Tongue (tissue), 3 donors: ENCODE measurements at places on chromosomes 12 and 14. TPM values are rescaled to one million over a fixed set of nuclear protein-coding genes. Genes with fewer than 3 reads are reported as not detected.
A peak's percentile ranks its signal among the peaks of the same experiment; 100 is the strongest.

AKT1 gene
- 198 TPM for total RNA-seq

ZNF385A gene
- 30.4 TPM for total RNA-seq

IL23A gene
- total RNA-seq = not detected

SYT1 gene
- 1.6 TPM for total RNA-seq

PTGER2 gene
- total RNA-seq = 0.21 TPM

MAPKAPK5 gene
- total RNA-seq = 38.7 TPM

TAS2R13 gene
- 3.2 TPM for total RNA-seq

RASSF9 gene
- 4.3 TPM for total RNA-seq

RNASE2 gene
- 0.82 TPM for total RNA-seq

DNA sequence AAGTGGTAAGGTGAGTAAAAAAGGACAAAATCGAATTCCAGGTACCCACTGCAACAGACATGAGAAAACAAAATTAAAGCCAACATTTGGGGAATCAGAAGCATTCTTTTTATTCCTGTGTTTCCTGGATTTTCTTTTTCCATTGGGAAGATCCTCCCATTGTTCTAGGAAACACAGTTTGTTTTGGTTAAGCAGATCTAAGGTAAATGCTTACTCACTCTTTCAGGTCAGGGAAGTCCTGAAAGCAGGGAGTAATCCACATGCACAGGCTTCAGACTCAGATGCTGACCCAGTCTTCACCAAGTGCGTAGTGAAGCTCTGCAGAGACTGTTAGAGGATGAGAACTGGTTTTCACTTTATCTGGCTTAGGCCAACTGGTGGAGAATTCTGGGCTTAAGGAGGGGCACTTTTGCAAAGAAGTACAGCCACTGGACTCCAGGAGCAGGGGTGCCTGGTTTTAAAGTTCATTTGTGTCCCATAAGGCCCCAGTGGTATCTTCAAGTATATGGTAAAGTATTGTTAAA is 57.7 kb downstream of the RPAP3 start:
- DNase-seq = no peak

- no peak for DNase-seq
Observed at GRCh38 chr14:98207415-98207814, 1064.6 kb downstream of the BCL11B start.

DNA sequence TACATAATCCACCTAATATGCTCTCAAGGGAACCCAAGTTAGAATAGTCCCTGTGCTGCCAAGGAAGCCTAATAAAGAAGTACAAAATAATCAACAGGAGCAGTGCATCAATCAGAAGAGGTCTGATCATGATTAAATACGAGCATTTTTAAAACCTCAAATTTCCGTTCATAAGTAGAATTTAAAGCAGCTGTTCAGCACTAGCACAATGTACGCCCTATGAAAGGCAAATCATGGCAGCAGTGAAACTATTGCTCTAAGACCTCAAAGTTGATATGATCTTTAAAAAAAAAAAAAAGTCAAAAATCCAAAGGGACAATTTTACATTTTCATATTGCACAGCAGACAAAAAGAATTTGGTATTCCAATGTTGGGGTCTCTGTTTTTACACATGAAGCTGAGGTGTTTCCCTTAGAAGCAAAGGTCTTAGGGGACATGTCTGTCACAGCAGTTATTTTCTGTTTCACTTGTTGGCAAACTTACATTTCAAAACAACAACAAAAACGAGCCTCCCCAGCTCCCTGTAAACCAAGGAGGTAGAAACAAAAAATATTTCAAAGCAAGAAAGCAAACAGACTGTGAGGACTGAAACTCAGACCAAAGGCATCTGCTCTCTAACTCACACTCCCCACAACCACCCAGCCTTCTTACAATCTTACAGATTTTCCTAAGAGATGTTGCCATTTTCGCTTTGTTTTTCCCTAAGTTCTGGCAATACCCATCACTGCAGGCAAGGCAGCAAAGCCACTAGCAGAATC is 28.2 kb downstream of the SOX5 start:
- no peak for DNase-seq

DNA sequence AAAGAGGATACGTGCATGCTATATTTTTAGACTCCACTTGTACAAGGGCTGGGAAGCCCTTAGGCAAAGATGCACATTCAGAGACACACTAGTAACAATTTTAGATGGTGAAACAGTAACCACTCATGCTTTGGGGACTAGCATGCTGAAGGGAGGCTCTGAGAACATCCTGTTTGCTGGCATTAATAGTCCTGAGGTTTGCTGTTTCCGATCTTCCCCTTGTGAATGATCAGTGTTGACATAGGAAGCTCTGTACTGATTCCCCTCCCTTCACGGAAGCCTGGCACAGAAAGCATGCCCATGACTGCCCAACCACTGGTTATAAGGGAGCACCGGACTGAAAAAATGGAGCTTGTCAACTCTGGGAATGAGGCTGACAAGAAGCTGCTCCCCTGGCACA is 164.6 kb downstream of the GCH1 start:
- DNase-seq = no peak

DNA sequence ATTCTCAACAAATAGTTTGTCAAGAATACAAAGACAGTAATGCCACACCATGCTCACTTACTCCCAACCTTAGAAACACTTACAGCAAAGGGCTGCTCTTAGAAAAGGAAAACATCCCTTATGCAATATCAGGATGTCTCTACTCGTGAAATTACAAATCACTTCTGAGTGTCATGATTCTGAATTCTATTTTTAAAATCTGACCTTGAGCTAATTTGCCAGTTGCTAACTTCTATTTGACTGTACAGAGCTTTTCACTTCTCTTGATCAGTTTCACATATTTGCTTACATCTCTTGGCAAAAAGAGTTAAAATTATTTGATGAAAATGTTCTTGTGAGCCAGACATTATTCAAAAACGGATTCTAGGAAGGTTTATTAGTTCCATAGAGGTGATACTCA is 136.7 kb upstream of the SLC35F4 start:
- no peak for DNase-seq

GRCh38 chr12:8563356-8563755 is 22.7 kb upstream of the CLEC4E start:
- no peak for DNase-seq

GRCh38 chr12:89194683-89195082 is 157.6 kb downstream of the DUSP6 start:
- no peak for DNase-seq

DNA sequence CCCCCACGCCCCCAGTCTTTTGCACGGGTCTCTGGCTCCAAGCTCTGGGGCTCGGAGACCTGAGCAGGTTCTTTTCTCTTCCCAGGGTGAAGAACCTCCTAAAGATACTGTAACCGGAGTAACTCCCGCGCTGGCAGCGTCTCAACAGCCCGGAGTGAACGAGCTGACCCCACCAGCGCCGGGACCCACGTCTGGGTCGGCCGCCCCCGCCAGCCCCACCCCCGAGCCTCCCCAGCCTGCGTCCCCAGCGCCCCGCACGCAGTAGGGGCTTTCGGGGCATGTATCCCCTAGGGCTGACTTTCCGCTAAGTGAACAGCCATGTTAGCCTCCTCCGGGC is 858 bp downstream of the SLC35F4 start:
- no peak for DNase-seq

GRCh38 chr12:85424581-85425348 is 144.7 kb downstream of the ALX1 start:
- DNase-seq = peak; percentile 65

- DNase-seq = peak; percentile 93
Observed at GRCh38 chr12:57135527-57136326, 7.4 kb downstream of the LRP1 start.

GRCh38 chr14:33477797-33478196 is 473.1 kb downstream of the EGLN3 start:
- DNase-seq = no peak

GRCh38 chr12:10663869-10664268 is 10.0 kb downstream of the STYK1 start:
- DNase-seq = no peak

GRCh38 chr12:537772-538171 is 78.0 kb downstream of the B4GALNT3 start:
- DNase-seq = peak; percentile 62

- no peak for DNase-seq
Observed at GRCh38 chr14:71414631-71415403, 507.6 kb downstream of the PCNX1 start.

GRCh38 chr12:131353376-131353775 is 357.5 kb upstream of the SFSWAP start:
- no peak for DNase-seq

- DNase-seq = peak; percentile 22
Observed at GRCh38 chr12:47080725-47081502, 1.2 kb upstream of the AMIGO2 start.

- peak; percentile 92 for DNase-seq
Observed at GRCh38 chr12:75722714-75723200, 211.3 kb upstream of the KRR1 start.

GRCh38 chr14:21884995-21885394 is 211.4 kb upstream of the OR4E1 start:
- no peak for DNase-seq

GRCh38 chr12:64992116-64992515 is 129.0 kb downstream of the WIF1 start:
- peak; percentile 33 for DNase-seq

GRCh38 chr14:89576145-89576927 is 159.3 kb upstream of the FOXN3 start:
- DNase-seq = peak; percentile 49

DNA sequence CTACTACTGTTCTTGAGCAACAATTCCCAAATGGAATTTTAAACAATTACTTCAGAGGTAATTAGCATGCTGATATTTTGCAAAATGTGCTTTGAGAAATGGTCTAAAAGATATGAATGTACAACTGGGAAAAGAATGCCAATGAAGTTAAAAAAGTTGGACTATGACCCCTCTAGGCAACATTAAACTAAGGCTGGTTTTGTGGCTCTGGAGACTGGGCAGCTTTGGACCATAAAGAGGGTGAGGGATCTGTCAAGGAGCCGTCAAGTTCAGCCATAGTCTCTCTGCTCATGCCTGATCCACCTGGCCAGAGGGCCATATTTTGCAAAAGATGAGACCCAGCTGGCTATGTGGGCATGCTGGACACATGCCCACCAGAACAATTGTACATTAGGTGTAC is 38.8 kb downstream of the CMAS start:
- no peak for DNase-seq

DNA sequence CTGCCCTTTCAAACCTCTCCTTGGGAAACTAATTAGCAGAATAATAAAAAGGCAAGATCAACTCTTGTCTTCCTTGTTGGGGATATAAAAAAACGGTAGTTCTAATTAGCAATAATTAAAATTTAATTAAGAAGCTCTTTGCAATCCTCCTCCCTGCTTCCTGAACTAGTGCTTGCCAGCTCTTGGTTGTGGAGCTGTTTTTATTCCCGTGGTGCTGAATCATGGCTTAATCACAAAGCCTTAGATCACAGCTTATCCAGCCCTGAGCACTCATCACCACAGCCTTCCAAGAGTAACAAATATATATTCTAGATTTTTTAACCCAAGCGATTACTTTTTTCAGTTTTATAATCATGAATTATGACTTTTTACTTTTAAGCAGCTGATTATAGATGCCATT is 63.2 kb upstream of the INSM2 start:
- peak; percentile 4 for DNase-seq

- no peak for DNase-seq
Observed at GRCh38 chr12:14256121-14256520, 109.4 kb upstream of the ATF7IP start.

- no peak for DNase-seq
Observed at GRCh38 chr12:14366209-14367039, 942 bp downstream of the ATF7IP start.

GRCh38 chr14:58812050-58812910 is 174.5 kb downstream of the DACT1 start:
- no peak for DNase-seq

- peak; percentile 80 for DNase-seq
Observed at GRCh38 chr14:88351966-88352691, 29.1 kb upstream of the KCNK10 start.

- no peak for DNase-seq
Observed at GRCh38 chr14:56860441-56860840, 50.2 kb upstream of the OTX2 start.

DNA sequence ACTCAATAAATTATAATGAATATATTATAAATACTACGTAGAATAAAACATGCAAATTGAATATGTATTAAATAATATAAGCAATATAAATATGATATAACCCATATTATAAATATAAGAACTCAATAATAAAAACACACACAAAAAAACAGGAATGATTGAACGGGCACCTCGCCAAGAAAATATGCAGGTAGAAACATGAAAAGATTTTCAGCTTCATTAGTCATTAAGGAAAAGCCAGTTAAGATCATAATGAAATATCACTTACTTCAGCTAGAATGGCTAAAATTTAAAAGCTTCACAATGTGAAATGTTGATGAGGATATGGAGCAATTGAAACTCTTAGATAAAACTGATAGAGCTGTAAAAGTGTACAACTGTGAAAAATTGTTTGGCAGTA is 17.8 kb upstream of the SEL1L start:
- DNase-seq = no peak

- DNase-seq = no peak
Observed at GRCh38 chr14:90593254-90594040, 196.6 kb downstream of the CALM1 start.

GRCh38 chr12:62259631-62259992 is 592 bp upstream of the USP15 start:
- no peak for DNase-seq

GRCh38 chr12:120261951-120262851 is 3.3 kb downstream of the PXN start:
- DNase-seq = peak; percentile 51

- DNase-seq = no peak
Observed at GRCh38 chr12:58819345-58819744, 101.0 kb downstream of the LRIG3 start.

GRCh38 chr12:114141921-114142564 is 175.9 kb upstream of the RBM19 start:
- DNase-seq = peak; percentile 68

DNA sequence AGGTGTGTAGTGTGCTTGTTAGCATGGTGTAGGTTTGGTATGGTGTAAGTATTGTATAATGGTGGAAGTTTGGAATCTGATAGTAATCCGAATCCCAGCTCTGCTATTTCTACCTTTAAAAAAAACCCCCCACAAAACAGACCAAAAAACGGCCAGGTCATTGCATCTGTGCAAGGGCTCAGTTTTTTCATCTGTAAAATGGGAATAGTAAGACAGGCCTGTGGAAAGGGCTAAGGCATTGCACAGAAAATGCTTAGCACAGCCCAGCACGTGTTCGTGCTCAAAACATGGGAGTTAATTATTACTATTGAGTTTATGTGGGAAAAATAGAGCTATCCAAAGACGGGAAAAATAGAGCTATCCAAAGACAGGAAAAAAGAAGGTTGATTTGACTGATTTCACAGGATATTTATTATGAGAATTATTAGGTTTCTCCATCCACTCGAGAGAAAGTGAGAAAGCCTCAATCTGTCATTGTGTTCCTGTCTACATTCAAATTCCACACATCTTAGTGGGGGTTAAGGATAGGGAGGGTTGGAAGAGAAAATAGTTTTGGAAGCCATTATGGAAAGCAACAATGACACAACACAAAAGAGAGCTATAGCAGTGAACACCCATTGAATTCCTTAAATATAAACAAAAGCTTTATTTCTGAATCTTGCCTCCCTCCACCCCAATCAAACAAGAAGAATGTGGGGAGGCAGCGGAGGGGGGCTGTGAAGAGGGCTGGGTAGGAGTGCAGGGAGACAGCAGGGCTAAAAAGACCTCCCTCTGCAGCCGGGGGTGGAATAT is 126.8 kb upstream of the MAX start:
- DNase-seq = no peak
